Substantia nigra (tissue), 51 donors: ENCODE measurements at places on chromosomes 5 and 9.
A peak's percentile ranks its signal among the peaks of the same experiment; 100 is the strongest.

DNA sequence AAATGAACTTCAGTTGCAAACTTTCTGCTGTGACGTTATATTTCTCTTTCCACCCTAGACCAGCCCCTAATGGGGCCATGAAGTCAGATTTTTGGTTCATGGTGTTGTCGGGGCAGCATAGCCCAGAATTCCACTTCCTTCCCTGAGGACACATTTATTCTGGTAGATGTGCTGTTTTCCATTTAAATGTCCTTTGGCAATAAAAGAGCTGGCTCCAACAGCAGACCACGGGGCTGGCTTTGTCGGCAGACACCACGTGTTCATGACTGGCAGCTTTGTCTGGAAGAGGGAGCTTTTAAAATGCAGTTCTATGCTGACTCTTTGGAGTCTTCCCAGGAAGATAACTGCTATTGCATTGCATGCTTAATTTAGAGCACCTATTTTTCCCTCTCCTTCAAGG, 17.6 kb upstream of the LCP2 start:
- peak; percentile 41 for DNase-seq

GRCh38 chr5:59275510-59276324, 617.8 kb downstream of the PDE4D start:
- no peak for DNase-seq

DNA sequence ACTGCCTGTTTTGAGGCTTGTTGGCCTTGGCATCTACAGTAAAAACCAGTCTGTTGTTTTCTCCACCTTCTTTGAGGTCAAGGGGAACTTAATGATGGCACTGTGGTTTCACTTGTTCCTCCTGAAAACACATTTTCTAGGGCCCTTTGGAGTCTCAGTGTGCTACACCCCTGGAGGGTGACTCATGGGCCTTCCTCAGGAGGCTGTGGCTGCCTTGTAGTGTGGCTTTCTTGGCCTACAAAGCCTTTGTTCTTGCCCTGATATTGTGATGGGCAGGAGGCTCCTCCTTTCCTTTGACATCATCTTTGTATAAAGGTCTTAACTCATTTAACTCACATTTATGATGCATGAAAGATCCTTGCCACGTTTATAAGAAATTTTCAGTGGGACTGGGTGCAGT, 56.3 kb upstream of the GPBP1 start:
- DNase-seq: no peak

DNA sequence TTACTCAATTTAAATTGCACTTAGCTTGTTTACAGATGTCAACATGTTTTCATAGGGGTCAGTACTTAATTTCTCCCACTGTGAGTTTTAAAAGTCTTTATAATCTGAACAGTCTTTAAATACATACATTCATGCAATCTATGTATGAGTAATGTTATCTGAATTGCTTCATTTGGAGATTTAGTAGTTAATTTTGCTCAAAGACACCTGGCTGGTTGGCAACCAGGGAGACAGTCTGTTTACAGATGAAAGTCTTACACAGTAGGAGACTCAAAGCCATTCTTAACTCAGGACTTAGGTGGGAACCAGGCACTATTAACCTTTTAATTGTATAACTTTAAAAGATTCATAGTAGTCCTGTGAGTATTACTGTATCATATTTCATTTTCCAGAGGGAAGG, 29.3 kb downstream of the DAB2 start:
- no peak for DNase-seq

DNA sequence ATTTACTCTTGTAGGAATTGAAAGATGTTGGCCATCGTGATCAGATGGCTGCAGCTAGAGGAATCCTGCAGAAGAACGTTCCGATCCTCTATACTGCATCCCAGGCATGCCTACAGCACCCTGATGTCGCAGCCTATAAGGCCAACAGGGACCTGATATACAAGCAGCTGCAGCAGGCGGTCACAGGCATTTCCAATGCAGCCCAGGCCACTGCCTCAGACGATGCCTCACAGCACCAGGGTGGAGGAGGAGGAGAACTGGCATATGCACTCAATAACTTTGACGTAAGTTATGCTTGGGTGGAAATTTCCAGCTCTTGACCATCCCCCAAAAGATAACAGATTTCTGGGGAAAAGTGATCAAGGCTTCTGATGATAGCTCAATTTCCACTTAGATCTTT, 50.6 kb downstream of the LRRTM2 start:
- no peak for DNase-seq

DNA sequence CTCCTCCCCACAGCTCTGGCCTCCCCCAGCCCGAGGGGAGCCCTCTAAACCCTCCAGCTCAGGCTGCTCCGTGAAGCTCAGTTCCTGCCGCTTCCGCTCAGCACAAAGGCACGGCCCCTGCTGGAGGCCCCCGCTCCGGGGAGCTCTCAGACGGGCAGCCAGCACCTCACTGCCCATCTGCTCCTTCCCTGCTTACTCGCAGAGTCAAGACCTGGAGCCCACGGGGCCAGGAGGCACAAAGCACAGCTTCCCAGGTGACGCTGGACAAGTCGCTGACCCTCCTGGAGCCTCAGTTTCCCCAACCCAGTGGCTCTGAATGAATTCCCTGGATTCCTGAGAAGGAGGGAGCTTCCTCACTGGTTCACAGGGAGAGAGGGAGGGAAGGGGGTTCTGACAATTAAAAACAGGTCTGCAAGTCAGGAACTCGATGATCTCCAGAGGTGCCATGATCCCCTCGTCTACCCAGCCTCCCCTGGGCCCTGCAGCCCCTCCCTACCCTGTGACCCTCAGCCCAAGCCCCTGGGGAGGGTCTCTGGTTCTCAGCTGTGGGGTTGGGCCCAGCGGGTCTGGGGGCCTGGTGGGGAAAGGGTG, 36.2 kb downstream of the VAV2 start:
- DNase-seq: no peak

GRCh38 chr5:138177941-138178515, 402 bp downstream of the BRD8 start:
- DNase-seq: no peak

- DNase-seq: no peak
Measured at GRCh38 chr9:98172604-98173003, 19.8 kb downstream of the CORO2A start.

DNA sequence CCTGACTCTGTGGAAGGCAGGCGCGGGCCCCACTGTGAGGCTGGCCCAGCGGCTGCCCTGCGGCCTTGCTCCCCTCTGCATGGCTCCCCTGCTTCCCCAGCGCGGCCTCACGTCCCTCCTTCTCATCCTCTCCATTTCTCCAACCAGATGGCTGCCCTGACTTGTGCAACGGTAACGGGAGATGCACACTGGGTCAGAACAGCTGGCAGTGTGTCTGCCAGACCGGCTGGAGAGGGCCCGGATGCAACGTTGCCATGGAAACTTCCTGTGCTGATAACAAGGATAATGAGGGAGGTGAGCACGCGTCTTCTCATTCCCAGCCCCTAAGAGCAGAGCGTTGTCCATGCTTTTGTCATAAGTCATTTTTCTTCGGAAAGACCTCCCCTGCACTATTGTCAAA, 129.0 kb upstream of the WWC1 start:
- DNase-seq: no peak

- no peak for DNase-seq
Measured at GRCh38 chr5:37212096-37212495, 37.1 kb downstream of the CPLANE1 start.

DNA sequence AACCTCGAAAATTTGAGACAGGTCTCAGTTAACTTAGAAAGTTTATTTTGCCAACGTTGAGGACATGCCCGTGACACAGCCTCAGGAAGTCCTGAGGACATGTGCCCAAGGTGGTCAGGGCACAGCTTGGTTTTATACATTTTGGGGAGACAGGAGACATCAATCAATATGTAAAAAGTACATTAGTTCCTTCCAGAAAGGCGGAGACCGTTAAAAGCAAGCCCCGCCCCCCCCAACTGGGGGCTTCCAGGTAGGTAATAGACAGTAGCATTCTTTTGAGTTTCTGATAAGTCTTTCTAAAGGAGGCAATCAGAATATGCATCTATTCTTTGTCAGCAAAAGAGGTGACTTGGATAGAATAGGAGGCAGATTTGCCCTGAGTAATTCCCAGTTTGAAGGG, 599 bp upstream of the MOCS2 start:
- DNase-seq: no peak

GRCh38 chr9:8346296-8346695, 546.7 kb upstream of the DMAC1 start:
- DNase-seq: no peak

DNA sequence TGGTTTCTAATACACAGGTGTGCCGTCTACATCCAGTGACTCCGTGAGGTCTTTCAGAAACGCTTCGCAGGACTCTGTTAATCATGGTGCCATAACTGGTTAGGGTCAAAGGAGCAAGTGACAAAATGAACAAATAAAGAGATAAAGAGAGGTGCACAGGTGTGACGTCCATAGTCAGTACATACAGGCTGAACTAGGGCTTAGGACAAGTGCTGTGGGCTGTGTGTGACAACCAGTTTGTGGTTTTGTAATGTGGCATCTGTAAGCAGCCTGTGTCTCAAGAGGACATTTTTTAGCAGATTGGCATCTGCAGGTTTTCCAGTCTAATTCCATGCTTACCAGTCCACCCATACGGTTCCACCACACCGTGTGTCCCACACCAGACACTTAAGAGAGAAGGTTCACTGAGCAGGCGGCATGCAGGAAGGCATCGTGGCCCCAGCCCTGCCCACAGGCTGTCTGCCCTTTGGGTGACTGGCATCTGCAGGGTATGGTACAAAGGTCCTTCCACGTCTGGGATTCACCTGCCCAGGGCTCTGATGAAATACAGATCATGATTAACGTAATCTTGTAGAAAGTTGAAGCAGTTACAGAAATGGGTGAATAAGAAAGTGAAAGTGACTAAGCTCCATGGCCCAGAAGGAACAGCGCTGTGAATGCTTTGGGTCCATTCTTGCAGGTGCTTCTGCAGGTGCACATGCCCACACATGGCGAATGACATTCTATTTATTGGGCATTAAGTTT, 26.9 kb downstream of the SRD5A1 start:
- no peak for DNase-seq

DNA sequence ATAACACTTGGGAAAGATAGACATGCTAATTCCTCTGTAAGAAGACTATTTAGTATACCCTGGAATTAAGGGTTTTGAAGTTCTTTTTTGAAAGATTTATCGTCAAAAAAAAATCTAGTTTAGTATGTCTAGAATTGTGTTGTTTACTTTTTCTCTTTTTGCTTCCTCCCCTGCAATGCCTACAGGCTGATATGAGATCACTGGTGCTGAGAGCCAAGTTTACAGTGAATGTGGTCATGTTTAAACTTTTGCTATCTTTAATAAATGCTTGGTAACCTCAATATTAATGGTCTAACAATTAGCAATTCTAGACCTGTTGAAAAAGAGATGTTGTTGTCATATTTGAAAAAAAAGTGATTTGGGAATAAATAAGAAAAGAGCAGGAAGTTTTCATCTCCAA, 86.1 kb downstream of the CWC27 start:
- no peak for DNase-seq

GRCh38 chr9:121596515-121596914, 54.9 kb upstream of the DAB2IP start:
- DNase-seq: no peak

DNA sequence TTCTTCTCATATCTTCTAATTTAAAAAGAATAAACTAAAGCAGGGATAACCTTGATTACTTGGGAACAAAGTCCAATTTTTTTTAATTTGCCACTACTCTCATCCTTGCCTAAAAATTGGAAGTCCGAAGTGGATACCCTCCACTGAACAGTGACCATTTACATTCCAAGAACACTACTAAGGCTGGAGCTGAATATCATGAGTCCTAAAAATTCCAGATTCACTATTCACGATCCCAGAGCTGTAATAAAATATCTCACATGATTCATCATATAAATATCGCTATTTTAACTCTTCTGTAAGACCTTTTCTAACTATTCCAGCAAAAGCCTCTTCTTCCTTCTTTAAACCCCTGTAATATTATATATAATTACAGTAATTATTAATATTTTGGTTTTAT, 57.4 kb downstream of the ATPSCKMT start:
- DNase-seq: no peak
